ENCODE measurements at places on chromosomes 2 and 18. TPM values are rescaled to one million over a fixed set of nuclear protein-coding genes. Genes with fewer than 3 reads are reported as not detected.

GRCh38 chr2:105781274-105781978, 36.7 kb downstream of the NCK2 start:
- peaks cover 6% of the 10 kb centered on the region for H3K36me3 ChIP-seq
- H3K27ac ChIP-seq = no peak overlapping the region
- no peaks in the 10 kb centered on the region for H3K27me3 ChIP-seq
- H3K4me1 ChIP-seq = peaks cover 22% of the 10 kb centered on the region
- H3K4me3 ChIP-seq = no peak overlapping the region

GPR75 gene
- 9.3 TPM for total RNA-seq

LYPD1 gene
- 8.4 TPM for total RNA-seq

GRCh38 chr2:159614534-159615366, 1.6 kb downstream of the BAZ2B start:
- no peaks in the 10 kb centered on the region for H3K36me3 ChIP-seq
- H3K27ac ChIP-seq = peak overlapping the region; percentile 94

GRCh38 chr2:126798276-126799140, 100.2 kb upstream of the TEX51 start:
- no peaks in the 10 kb centered on the region for H3K4me1 ChIP-seq
- peaks cover 4% of the 10 kb centered on the region for H3K27me3 ChIP-seq
- no peak overlapping the region for H3K27ac ChIP-seq
- H3K4me3 ChIP-seq = no peak overlapping the region
- DNase-seq = no peak

DNA sequence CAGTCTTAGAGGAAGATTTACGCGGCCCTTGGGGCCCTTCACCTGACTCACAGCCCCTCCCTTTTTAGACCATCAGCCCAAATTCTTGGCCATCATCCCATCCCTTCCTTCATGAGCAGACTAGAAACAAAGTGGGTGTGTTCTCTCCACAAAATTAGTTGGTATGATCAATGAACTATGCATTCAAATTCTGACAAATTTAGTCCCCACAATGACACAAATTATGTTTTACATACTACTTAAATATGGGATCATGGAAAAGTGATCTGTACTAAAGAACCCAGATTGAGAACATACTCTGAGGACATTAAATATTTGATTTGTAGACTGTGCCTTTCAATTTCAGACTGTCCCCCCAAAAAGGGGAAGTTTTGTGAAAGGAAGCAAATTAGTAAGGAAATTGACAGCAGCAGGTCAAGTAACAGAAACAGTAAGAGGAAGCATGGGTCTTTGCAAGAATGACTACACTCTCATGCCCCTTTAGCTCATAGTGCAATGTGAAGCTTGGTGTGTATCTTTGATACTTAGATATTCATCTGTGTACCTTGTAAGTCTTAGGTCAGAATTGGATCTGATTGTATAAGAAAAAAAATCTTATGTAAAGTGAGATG, 2.2 kb upstream of the MAPRE2 start:
- H3K27me3 ChIP-seq = no peaks in the 10 kb centered on the region
- peak overlapping the region; percentile 27 for H3K27ac ChIP-seq
- peaks cover 15% of the 10 kb centered on the region for H3K4me1 ChIP-seq
- H3K36me3 ChIP-seq = no peaks in the 10 kb centered on the region
- H3K4me3 ChIP-seq = no peak overlapping the region

- peaks cover 13% of the 10 kb centered on the region for H3K4me1 ChIP-seq
- H3K36me3 ChIP-seq = peaks cover 10% of the 10 kb centered on the region
- no peak overlapping the region for H3K4me3 ChIP-seq
Observed at GRCh38 chr2:45741161-45741850, 89.8 kb downstream of the PRKCE start.

TIMM21 gene
- total RNA-seq = 5.8 TPM

TNFAIP6 gene
- 10.5 TPM for total RNA-seq

CYTIP gene
- total RNA-seq = 30.7 TPM

DNA sequence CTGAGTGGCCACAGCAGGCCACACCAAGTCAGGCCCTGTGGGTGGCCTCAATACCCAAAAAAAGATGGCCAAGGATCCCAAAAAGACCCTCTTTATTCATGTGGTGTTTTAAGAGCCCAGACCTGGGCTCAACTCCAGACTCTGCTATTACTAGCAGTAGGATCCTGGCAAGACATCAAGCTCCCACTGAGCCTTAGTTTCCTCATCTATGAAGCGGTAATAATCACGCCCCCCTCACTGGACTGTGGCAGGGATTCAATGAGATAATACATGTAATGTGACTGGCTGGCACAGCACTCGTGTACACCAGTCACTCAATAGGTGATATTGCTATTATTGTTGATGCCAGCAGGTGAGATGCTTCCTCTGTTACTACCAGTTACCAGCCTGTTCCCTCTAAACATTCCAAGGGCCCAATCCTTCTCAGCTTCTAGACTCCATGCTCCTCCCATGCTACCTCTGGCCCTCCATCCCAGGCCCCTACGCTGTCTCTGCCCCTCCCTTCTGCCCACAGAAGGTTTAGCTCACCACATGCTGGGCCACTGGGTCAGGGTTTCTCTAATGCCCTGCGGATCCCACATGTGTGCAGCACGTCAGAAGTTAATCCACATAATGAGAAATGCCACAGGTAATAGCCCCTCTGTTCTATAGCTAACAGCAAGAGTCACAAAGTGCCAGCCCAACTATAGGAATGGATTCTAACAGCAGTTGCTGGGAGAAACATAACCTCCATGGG, 51.2 kb downstream of the SLC4A5 start:
- no peaks in the 10 kb centered on the region for H3K36me3 ChIP-seq
- no peak overlapping the region for H3K4me3 ChIP-seq
- peaks cover 15% of the 10 kb centered on the region for H3K4me1 ChIP-seq
- H3K27me3 ChIP-seq = no peaks in the 10 kb centered on the region

DNA sequence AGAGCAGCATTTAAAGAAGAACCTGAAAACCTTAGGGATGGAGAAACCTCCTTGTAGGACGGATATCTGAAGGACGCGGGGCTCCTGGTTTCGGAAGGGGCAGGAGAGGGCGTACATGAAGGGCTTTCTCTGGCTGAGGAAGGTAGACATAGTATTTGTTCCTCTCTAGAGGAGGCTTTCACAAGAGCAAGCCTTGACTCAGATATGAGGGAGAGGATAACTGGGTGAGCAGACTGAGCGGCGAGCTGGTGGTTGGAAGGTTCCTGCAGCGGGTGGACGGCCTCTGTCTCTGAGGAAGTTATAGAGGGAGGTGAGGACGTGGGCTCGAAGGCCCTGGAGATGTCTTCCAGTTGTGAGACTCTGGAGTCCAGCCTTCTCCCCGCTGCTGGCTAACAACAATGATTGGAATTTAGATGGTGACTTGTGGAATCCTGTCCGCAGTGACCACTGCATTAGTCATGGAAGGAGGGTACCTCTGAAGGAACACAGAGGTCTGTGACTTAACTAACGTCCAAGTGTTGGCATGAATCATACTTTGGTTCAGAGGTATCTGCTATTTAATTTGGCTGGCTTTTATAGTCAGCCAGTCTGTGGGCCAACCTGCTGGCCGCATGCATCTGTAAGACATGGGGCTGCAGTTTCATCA, 80.9 kb downstream of the ASAP2 start:
- no peak for DNase-seq
- no peaks in the 10 kb centered on the region for H3K36me3 ChIP-seq
- H3K4me1 ChIP-seq = peaks cover 21% of the 10 kb centered on the region
- H3K27me3 ChIP-seq = no peaks in the 10 kb centered on the region

DNA sequence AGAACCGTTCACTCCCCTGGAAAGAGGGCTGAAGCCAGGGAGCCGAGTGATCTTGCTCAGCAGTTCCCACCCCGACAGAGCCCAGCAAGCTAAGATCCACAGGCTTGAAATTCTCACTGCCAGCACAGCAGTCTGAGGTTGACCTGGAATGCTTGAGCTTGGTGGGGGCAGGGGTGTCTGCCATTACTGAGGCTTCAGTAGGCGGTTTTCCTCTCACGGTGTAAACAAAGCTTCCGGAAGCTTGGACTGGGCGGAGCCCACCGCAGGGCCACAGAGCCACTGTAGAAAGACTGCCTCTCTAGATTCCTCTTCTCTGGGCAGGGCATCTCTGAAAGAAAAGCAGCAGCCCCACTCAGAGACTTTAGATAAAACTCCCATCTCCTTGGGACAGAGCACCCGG, 180.8 kb downstream of the WDR7 start:
- no peak overlapping the region for H3K4me3 ChIP-seq
- peaks cover 5% of the 10 kb centered on the region for H3K36me3 ChIP-seq
- no peaks in the 10 kb centered on the region for H3K27me3 ChIP-seq
- DNase-seq = peak; percentile 7
- H3K4me1 ChIP-seq = no peaks in the 10 kb centered on the region

DNA sequence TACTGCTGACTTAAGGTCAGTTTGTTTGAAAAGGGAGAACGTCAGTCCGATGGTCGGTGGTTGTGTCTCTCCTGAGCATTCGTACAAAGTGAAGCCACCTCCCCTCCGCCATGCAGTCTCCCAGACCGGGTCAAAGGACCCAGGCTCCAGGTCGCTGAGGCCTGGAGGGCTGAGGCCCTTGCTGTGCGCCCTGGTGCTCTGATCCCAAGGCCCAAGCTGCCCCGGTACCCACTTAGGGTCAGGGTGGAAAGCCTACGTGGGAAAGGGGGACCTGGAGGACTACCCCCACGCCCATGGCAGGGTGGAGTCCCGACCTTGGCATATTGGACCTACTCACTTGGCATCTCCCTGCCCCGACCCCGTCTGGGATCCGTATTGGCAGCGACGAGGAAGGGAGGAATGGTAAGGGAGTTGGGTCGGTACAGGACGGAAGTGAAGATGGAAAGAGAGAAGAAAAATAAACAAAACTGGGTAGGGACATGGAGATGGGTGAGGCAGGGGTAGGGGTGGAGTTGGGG, 8.0 kb upstream of the SIX3 start:
- H3K36me3 ChIP-seq = no peaks in the 10 kb centered on the region
- H3K27me3 ChIP-seq = peaks cover 100% of the 10 kb centered on the region
- DNase-seq = no peak
- H3K4me1 ChIP-seq = peaks cover 50% of the 10 kb centered on the region
- no peak overlapping the region for H3K4me3 ChIP-seq

AOX1 gene
- 6.4 TPM for total RNA-seq

GRCh38 chr2:143175438-143175837, 46.2 kb downstream of the ARHGAP15 start:
- DNase-seq = no peak
- H3K4me1 ChIP-seq = no peaks in the 10 kb centered on the region
- H3K27ac ChIP-seq = no peak overlapping the region
- no peak overlapping the region for H3K4me3 ChIP-seq
- H3K27me3 ChIP-seq = no peaks in the 10 kb centered on the region
- no peaks in the 10 kb centered on the region for H3K36me3 ChIP-seq

HAAO gene
- not detected for total RNA-seq

RGPD4 gene
- not detected for total RNA-seq

TAF1B gene
- 23.2 TPM for total RNA-seq

- H3K27me3 ChIP-seq = no peaks in the 10 kb centered on the region
- H3K4me3 ChIP-seq = no peak overlapping the region
- H3K4me1 ChIP-seq = peaks cover 25% of the 10 kb centered on the region
- DNase-seq = no peak
- peaks cover 22% of the 10 kb centered on the region for H3K36me3 ChIP-seq
Observed at GRCh38 chr2:218722876-218723785, 12.5 kb downstream of the TTLL4 start.

DNA sequence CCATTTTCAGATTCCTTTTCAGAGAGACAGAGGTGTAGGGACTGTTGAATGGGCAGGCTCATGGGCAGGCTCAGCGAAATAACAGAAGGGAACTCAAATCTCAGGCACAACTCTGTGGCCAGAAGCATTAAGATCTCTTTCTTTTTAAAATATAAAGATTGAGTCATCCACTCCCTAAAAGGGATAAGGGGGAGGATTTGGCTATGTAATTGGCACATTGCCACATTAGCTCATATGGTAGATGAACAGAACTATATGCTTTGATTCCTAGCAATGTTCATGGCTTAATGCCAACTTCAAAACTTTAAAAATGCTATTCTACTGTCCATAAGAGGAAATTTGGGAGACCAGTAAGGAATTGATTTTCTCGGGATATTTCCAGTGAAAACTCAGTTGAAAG, 53.8 kb upstream of the SLC5A7 start:
- H3K4me3 ChIP-seq = no peak overlapping the region
- peaks cover 5% of the 10 kb centered on the region for H3K27me3 ChIP-seq
- no peaks in the 10 kb centered on the region for H3K36me3 ChIP-seq
- H3K27ac ChIP-seq = no peak overlapping the region
- no peaks in the 10 kb centered on the region for H3K4me1 ChIP-seq

DNA sequence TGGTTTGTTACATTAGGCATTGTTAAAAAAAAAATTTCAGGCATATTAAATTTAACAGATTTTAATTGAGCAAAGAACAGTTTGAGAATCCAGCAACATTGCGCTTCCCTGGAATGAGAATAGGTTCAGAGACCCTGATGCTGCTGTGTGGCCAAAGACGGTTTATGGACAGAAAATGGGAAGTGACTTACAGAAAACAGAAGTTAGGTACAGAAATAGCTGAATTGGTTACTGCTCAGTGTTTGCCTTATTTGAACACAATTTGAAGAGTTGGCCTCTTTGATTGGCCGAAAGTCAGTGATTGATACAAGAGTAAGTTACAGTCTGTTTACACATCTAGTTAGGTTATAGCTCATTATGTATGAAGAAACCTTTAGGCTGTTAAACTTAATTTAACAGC, 6.0 kb upstream of the NEDD4L start:
- no peak overlapping the region for H3K4me3 ChIP-seq
- H3K27me3 ChIP-seq = no peaks in the 10 kb centered on the region
- DNase-seq = no peak
- peaks cover 7% of the 10 kb centered on the region for H3K4me1 ChIP-seq

SFTPB gene
- total RNA-seq = not detected

MATN3 gene
- total RNA-seq = 0.58 TPM

GRCh38 chr2:181662287-181662686, 5.4 kb upstream of the CERKL start:
- no peaks in the 10 kb centered on the region for H3K36me3 ChIP-seq
- DNase-seq = no peak
- H3K27me3 ChIP-seq = peaks cover 10% of the 10 kb centered on the region
- H3K27ac ChIP-seq = no peak overlapping the region
- H3K4me3 ChIP-seq = no peak overlapping the region
- peaks cover 3% of the 10 kb centered on the region for H3K4me1 ChIP-seq

MC4R gene
- not detected for total RNA-seq

BOK gene
- 73.6 TPM for total RNA-seq

DNA sequence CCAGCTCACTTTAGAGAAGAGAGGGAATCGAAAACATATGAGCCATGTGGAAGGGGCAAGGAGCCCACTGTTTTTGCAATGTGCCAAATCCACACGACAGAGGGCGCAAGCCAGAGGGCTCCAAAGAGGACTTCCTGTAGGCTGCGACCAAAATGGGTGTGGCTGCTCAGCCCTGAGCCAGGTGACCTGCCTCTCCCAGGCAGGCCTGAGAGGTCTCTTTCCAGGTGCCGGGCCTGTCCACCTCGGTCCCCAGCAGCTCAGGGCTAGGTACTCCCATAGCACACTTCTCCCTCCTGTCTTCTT, 153.8 kb downstream of the TTC32 start:
- no peak overlapping the region for H3K27ac ChIP-seq
- no peak for DNase-seq
- no peaks in the 10 kb centered on the region for H3K27me3 ChIP-seq
- no peak overlapping the region for H3K4me3 ChIP-seq
- H3K4me1 ChIP-seq = no peaks in the 10 kb centered on the region

Data from stomach (tissue), 19 donors.